Foreskin fibroblast (primary cell): ENCODE measurements at places on chromosomes 4 and X.

DNA sequence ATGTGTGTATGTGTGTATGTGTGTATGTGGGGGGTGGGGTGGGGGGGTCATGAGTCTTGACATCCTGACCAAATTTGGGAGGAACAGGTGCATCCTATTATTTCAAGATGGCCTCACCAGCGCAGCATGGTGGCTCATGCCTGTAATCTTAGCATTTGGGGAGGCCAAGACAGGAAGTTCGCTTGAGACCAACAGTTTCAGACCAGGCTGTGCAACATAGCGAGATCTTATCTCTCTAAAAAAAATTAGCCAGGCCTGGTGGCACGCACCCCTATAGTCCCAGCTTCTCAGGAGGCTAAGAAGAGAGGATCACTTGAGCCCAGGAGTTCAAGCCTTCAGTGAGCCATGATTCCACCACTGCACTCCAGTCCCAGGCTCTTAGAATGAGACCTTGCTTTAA, 47.0 kb upstream of the DHRSX start:
- no peak for DNase-seq

- DNase-seq, result no peak
Observed at GRCh38 chrX:94455782-94456181, 781.8 kb downstream of the FAM133A start.

DNA sequence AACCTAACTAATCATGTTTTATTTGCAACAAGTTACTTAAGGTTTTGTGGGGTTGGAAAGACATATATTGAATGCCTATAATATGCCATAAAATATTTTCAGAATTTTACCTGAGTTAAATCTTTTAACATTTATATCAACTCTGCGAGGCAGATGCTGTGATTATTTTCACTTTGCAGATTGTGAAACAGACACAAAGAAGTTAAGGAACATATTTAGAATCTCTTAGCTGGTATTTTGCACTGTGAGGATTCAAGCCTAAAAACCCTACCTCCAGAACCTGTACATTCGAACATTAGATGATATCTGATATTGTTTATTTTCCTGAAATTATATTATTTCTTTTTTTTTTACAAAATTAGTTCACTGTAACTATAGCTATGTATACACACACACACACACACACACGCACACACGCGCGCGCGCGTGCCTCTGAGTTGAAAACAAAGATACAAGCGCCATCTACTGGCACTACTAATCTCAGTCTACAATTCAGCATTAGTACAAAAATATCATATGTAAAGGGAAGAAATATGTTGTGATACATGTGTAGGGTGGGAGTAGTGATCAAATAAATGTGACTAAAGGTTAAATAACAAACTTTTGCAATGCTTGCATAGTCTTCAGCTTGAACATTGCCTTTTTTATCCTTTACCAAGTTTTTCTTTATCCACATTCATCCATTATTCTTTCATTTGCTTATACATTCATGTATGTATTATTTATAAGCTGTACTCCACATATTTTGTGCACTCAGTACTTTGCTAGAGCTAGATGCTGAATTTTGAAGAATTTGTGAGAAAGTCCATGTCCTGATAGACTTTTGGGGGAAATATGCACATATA, 61.5 kb downstream of the ANXA10 start:
- DNase-seq, result peak; percentile 92

GRCh38 chrX:39630344-39630743, 467.4 kb downstream of the BCOR start:
- DNase-seq, result no peak

DNA sequence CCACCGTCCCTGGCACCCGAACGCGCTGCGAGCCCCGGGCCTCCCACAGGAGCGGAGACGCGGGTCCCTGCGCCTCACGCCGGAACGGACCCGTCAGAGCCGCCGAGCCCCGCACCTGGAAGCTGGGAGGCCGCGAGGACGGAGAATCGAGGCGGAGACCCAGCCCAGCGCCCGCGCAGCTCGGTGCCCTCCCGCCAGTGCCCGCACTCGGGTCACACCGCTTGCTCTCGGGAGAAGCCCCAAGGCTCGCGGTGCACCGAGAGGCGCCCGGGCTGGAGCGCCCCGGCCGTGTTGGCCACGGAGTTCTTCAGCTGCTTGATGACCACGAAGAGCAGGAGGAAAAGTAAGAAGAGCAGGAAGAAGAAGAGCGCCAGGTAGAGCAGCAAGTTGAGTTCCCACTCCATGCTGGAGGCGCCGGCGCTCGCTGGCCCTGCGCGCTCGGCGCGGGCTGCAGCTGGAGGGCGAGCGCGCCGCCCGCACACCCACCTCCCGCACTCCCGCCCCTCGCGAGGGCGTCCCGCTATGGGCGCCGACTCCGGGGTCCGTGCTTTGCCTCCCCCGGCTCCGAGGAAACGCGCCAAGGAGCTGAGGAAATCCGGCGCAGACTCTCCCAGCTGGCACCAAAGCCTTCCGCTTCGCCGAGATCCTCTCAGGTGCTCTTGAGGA, at the start of gene SMIM43:
TSS of gene SMIM43 (minus strand) at position 463 of the 666 bp plus-strand sequence. CDS start at position 404, 59 bp downstream.
- DNase-seq, result no peak

DNA sequence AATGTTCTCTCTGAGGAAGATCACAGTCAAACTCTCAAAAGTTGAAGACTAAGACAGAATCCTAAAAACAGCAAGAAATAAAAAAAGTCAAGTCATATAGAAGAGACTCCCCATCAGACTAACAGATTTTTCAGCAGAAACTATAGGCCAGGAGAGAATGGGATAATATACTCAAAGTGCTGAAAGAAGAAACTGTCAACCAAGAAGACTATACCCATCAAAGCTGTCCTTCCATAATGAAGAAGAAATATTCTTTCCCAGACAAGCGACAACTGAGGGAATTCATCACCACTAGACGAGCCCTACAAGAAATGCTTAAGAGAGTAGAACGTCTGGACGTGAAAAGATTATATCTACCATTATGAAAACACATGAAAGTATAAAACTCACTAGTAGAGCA, 22.0 kb downstream of the TLR6 start:
- no peak for DNase-seq

DNA sequence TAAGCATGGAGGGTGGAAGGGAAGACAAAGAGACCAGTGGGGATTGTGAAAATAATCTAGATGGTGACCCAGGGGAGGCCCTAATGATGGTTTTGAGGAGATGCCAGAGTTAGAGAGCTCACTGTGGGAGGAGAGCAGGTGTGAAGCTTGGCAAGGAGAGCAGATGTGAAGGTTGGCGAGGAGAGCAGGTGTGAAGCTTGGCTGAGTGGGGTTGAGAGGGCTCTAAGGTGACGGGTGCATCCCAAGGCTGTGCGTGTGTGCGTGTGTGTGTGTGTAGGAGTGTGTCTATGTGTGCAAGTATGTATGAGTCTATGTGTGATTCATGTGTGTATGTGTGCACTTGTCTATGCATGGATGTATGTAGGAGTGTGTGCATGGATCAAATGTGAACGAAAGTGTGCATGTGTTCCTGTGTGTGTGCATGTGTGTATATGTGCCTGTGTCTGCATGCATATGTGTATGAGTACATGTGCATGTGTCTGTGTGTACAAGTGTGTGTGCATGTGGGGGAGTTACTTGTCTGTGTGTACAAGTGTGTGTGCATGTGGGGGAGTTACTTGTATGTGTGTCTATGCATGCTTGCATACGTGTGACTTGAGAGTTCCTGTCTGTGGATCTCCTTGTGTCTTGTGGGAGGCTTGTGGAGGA, 72.0 kb downstream of the EVC start:
- DNase-seq, result no peak

DNA sequence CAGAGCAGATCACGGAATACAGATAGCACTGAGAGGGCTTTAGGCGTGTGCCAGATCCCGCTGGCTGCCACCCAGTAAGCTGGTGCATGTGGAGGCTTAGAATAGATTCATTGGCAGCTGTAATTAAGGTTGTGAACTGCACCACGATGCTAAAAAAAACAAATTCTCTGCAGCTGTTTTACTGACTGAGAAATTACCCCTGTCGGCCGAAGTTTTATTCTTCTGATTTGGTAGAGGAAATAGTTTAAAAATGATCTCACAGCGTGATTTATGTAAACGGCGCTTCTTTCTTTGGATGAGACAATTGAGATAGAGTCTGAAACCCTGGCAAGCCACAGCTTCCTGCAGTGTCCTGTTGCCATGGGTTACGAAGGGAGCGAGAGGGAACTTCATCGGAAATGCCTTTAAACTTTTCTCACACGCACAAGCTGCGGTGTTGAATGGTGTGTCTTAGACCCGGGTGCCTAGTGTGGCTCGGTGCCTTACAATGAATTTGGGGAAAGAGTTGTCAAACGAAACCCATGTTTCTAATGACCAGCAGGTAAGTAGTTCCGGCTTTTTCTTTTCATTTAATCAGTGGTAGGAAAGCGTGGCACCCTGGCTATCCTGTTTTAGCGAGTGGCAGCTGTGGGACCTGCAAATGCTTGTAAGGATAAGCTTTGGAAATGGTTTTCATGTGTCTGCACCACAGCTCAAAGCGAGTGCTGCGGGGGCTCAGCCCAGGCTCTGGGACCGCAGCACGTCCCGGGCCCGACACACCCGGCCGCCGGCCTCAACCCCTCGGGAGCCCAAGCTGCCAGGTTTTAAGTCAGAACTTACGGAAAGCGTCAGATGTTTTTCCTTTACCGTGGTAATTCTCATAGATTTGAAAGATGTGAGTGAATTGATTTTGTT, 71.7 kb upstream of the HGFAC start:
- peak; percentile 86 for DNase-seq

GRCh38 chr4:10925996-10926395, 241.4 kb upstream of the CLNK start:
- peak; percentile 38 for DNase-seq

DNA sequence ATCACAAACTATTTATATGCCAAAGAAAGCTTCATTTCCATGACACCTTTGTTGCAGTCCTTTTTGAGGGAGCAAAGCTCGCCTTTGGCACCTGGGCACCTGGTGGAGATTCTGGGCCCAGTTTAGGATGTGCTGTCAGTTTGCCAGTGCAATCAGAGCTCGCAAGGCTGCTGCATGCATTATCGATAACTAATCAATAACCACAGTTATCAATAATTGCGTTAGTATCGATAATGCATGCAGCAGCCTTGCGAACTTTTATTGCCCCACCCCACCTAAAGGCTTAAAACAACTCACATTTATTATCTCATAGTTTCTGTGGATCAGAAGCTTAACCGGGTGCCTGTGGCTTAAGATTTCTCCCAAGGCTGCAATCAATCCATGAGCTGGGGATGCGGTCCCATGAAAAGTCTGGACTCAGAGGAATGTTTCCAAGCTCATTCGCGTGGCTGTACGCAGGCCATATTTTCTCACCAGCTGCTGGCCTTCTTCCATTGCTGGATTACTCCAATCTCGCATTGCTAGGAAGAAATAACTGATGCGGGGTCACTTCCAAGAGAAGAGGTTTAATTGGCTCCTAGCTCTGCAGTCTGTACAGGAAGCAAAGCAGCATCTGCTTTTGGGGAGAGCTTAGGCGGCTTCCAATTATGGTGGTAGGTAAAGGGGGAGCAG, 6.2 kb upstream of the AFAP1 start:
- no peak for DNase-seq

DNA sequence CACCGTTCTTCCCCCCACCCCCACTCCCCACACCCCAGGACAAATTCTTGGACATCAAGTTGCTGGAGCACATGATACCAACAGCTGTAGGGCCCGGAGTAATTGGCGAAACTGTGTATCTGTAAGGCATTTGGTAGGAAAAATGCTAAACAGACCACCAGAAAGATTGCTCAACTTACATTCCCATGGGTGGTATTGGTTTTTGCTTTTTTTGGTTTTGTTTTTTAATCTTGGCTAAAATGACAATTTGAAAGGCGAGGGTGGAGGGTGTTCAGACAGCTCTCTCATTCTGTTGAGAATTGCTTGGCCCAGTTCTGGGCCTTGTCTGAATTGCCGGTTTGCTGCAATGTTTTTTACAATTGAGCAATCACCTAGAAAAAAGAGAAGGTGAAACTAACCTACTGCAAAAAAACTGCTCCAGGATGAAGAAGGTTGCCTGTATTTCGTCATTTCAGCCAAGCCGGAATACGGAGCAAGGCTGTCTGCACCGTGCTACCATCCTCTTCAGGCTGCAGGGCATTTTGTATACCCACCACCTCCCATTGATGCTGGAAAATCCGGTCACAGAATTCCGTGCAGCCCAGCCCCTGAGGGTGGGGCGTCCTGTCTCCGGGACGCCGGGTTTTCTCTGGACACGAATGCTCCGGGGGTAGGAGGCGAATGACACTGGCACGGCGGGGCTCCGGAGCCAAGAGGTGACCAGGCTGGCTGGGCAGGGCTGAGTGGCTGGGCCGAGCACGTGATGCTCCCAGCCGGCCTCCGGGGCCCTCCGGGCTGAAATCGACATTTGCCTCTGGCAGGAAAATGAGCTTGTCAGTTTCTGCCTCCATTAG, at the start of gene CLCN4:
TSS of gene CLCN4 (plus strand) at position 777 of the 833 bp plus-strand sequence. CDS start 28,058 bp downstream, outside the sequence.
- DNase-seq, result peak; percentile 66

DNA sequence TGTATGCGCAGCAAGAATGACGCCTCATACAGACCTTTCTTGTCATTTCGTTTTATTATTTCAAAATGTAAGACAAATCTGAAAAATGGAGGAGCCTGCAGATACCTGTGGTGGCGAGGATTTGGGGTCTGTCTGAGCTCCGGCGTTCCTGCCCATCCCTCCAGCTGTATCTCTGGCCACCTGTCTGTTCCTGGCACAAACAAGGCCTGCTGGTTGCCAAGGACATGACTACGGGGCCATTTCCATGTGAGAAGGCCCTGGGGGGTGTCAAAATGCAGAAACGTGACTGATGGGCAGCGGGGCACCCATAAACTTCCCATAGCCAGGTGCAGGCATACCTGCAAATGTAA, 591 bp upstream of the TSPAN7 start:
- no peak for DNase-seq

- no peak for DNase-seq
Observed at GRCh38 chr4:100356172-100356571, 161.7 kb downstream of the EMCN start.

- peak; percentile 2 for DNase-seq
Observed at GRCh38 chrX:11040996-11041395, 70.1 kb upstream of the HCCS start.

GRCh38 chrX:153366119-153366518, 32.2 kb downstream of the ZNF275 start:
- no peak for DNase-seq
